PC-9 (cell line): ENCODE measurements at places on chromosomes 7 and 10. TPM values are rescaled to one million over a fixed set of nuclear protein-coding genes. Genes with fewer than 3 reads are reported as not detected.

DNA sequence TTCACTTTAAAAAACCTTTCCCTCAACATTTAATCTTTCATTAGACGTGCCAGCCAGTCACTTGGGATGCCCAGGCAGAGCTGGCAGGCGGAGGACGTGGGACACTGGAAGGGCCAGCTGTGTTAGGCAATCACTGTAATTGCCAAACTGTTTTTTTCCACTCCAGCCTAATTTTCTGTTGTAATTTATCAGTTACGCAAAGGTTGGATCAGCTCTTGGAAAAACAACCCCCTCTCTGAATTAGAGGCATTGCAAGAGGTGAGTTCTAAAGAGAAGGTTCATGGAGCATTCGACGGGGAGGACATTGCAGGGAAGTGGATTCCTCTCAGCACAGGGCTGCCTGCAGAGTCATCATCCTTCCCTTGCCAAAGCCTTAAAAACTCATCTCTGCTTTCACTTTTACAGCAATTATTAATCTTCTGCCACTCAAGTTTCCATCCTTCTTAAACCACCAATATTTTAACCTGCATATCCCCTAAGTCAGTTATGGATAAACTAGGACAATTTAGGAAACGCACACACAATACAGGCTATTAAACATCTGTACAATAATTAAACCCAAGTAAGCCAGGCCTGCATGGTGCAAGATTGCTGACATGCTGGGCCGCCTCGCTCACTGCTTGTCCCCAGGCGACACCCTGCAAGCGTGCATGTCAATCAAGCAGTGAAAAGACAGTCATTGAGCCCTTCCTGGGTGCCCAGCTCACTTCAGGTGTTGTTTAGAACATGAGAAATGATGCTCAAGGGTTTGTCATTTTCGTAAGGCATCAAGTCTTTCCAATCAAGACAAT is 272.3 kb upstream of the RNF32 start:
- no peak for DNase-seq

Gene NPFFR1
- total RNA-seq, result 0.05 and 0.09 TPM in 2 replicates

GRCh38 chr7:16708980-16709379 is 44.6 kb upstream of the TSPAN13 start:
- peak; percentile 73 for DNase-seq

- DNase-seq, result no peak
These were observed 275.2 kb downstream of the LRRTM3 start for GRCh38 chr10:67200913-67201564.

DNA sequence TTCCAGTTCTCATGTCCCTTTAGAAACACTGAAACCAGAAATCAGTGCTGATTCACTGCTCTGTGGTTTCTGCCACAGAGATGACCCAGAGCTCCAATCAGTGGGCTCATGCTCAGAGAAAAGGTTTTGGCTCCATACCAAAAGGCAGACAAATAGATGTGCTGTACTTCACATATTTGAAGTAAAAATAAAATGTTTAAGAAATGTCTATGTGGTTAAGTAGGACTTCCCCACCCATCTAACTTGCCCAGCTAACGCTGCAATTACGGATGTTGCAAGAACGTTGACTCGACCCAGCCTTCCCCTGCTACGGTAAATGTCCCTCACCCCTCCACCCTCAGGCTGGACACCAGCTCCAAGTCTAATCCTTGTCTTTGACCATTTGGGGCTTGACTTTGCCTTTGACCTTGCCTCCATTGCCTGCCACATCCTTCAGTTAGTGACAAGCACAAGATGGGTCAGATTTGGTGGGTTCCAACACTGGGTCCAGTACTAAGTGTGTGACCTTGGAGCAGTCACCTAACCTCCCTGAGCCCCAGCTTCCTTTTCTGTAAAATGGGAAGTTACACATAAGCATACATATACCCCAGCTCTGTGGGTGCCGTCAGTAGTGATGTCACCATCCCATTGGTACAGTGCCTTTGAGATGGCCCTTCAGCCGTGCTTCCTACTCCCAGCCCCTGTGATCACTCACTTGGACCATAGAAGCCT is 95.8 kb downstream of the CHST15 start:
- DNase-seq, result peak; percentile 50

DNA sequence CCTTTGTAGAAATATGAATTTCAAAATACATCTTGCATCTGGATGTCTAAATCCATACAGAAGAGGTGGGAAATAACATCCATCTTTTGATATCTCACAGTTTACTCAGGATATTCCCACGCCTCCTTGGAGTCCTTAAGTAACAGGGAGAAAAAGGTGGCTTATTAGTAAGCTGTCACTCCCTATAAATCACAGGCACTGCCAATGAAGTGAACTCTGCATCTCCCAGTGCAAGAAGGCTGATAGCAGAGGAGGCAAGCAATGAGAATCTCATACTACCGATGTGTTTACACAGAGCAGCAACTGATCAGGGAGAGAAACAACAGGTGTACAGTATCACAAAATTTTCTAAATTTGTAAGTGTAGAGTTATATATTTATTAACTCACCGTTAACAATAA is 551.8 kb downstream of the NXPH1 start:
- DNase-seq, result no peak

GRCh38 chr7:39560408-39560807 is 5.8 kb upstream of the YAE1 start:
- DNase-seq, result no peak

Gene CYP2E1
- 1.6 and 3.0 TPM in 2 replicates for total RNA-seq

- no peak for DNase-seq
These were observed 96.8 kb downstream of the PDGFA start for GRCh38 chr7:422886-423225.

- DNase-seq, result no peak
These were observed 558.7 kb downstream of the PTPRN2 start for GRCh38 chr7:158028971-158029370.

Gene ANXA8L1
- total RNA-seq, result 185 and 247 TPM in 2 replicates

- DNase-seq, result no peak
These were observed 124.8 kb downstream of the CACNA2D1 start for GRCh38 chr7:82318786-82319185.

- no peak for DNase-seq
These were observed 40.3 kb upstream of the RSBN1L start for GRCh38 chr7:77655836-77656455.

GRCh38 chr7:43872406-43873110 is 3.2 kb upstream of the MRPS24 start:
- DNase-seq, result peak; percentile 88

Gene ZNF239
- total RNA-seq, result 3.3 and 3.7 TPM in 2 replicates

Gene CFAP46
- total RNA-seq, result not detected in 2 replicates

GRCh38 chr10:99958302-99958701 is 51.4 kb downstream of the DNMBP start:
- no peak for DNase-seq

Gene CAV1
- 850 and 1,077 TPM in 2 replicates for total RNA-seq

DNA sequence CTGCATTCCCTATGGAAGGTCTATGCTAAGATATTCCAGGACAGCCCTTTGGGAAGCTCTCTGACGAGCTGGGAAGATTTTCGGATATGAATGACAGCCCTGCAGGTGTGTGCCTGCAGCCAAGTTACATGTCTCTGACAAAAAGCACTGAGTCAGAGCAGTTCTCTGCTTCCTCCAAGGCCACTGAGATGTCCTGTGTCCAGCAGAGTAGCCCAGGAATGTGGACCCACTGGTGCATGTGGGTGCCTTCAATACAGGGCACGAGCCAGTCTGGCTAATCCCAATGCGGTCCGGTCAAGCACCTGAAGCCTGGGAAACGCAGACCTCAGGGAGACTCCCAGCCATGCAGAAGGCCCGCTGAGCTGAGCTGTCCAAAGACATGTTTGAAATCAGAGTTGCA is 565.7 kb downstream of the TCERG1L start:
- DNase-seq, result no peak

DNA sequence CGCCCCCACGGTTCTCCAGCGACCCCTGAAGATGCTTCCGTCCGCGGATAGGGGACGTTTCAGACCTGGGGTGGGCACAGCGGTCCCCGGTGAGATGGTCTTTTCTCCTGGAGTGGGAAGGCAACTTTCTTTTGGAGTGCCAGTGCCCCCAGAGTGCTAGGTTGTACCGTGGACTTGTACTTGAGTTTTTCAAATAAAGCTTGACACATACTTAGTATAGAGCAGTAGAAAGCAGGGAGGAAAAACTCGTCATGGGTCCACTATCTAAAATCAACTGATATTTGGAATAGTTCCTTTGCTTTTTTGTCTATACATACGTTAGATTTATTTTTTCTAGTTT is 28.4 kb downstream of the RBM20 start:
- no peak for DNase-seq

DNA sequence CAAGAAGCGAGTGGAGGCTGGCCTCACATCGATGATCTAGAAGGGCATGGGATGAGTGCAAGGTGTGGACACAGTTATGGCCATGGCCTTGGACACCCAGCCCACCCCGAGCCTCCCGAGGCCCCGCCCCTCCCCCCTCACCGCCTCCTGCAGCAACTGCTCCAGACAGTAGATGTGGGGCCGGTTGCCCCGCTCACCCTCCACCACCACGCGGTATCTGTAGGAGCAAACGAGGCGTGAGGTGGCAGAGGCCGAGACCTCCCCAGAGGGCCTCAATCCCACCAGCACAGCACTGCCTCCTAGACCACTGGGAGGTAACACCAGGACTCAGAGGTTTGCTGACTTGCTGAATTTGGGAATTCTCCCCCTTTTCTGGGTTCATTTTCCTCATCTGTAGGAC is 37.6 kb downstream of the SLC29A4 start:
- no peak for DNase-seq

DNA sequence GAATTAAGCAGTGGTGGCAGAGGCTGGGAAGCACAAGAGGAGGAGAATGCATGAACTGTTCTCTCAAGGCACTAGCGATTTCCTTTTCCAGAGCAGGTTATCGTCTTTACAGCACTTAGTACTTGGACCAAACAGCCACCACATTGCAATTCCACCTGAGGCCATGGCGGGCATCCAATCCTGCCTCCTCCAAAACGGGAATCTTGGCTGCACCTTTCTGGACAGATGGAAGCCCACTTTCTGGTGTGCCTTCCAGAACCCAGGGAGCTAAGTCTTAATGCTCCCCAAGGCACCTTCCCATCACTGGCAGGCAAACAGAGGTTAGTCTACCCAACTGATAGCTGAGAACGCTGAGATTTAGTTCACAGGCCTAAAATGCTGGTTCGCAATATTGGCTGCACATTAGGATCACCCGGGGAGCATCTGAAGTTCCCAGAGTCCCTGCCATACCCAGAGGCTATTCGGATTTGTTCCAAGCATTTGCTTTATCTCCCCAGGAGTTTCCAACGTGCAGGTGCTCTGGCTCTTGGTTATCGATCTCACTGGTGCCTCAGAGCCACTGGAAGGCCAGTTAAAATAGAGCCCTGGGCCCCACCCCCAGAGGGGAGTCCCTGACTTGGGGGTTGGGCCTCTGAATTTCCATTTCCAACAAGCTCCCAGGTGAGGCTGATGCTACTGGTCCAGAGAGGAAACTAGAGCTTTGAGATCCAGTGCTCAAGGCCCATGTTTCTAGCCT is 62.2 kb downstream of the KCNMA1 start:
- DNase-seq, result no peak

DNA sequence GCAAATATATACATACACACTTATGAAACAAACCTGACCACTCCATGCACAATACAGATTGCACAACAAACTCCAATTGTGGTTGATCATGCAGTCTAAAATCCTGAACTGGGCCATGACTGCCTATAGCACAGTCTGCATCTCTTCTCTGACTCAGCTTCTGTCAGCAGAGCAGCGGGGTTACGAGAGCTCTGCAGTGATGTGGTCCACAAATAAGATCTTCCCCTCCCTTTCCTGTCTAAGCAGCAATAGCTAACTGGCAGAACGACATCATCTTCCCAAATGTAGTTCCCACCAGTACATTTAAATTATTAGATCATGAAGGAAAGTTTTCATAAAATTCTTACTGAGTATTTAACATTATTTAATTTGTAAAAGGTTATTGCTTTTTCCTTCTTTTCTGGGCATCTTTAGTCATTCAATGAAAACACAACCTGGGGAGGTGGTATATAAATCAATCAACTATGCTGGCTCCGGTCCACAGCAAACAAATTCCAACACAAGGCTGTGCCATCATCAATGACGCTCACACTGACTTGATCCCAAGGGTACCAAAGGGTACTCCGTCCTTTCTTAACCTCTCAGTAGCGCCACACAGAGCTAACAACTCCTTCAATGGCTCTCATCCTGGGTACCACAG is 17.1 kb downstream of the ARHGAP21 start:
- no peak for DNase-seq

- no peak for DNase-seq
These were observed 37.0 kb upstream of the NRF1 start for GRCh38 chr7:129574487-129574886.

GRCh38 chr10:85599081-85599480 is 767.5 kb downstream of the GRID1 start:
- DNase-seq, result no peak

GRCh38 chr10:15339892-15340291 is 31.2 kb downstream of the FAM171A1 start:
- DNase-seq, result no peak

DNA sequence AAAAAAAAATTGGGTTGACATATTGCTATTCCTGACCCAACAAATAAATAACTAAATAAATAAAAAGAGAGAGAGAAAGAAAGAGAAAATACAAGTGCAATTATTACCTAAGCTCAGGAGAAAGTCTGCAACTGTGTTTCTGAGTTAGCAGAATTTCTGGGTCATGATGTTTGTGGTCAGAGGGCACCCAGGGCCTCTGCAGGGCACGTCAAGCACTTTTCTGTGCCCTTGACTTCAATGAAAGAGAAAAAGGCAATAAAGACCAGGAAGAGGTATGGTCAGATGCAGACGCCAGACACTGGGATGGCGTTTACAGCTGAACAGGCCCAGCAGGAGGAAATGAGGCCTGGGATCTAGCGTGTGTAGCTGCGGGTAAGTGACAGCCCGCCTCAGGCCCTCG is 160.9 kb upstream of the GDF10 start:
- DNase-seq, result no peak

DNA sequence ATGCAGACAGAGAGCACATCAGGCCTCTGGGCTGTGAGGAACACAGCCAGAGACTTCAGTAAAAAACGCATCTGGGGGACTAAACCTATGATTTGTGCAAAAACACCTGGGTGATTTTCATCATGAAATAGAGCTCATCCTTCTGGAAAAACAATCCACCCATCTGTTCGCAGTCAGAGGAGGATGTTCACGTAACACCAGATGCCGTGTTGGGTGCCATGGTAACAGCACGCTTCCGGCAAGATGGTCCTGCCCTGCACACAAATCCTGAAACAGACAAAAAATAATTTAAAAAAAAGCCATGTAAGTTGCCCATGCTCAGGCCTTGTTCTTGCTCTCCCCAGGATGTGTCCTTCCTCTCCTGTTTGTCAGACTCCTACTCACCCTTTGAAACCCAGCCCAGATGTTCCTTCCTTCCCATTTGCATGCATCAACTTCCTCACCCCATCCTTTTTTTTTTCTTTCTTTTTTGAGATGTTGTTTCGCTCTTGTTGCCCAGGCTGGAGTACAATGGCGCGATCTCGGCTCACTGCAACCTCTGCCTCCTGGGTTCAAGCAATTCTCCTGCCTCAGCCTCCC is 28.3 kb upstream of the GNA12 start:
- no peak for DNase-seq

Gene ZNF107
- 4.8 and 6.0 TPM in 2 replicates for total RNA-seq

Gene CYP3A4
- total RNA-seq, result not detected in 2 replicates

DNA sequence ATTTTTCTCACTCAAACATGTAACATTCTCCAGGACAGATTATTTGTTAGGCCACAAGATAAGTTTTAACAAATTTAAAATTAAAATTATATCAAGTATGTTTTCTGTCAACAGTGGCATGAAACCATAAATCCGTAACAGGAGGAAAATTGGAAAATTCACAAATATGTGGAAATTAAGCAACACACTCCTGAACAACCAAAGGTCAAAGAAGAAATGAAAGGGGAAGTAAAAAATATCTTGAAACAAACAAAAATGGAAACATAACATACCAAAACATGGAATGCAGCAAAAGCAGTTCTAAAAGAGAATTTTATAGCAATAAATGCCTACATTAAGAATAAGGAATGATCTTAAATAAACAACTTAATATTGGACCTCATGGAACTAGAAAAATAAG is 147.3 kb downstream of the ZEB1 start:
- no peak for DNase-seq
